ENCODE measurements at places on chromosomes 7 and 10.

DNA sequence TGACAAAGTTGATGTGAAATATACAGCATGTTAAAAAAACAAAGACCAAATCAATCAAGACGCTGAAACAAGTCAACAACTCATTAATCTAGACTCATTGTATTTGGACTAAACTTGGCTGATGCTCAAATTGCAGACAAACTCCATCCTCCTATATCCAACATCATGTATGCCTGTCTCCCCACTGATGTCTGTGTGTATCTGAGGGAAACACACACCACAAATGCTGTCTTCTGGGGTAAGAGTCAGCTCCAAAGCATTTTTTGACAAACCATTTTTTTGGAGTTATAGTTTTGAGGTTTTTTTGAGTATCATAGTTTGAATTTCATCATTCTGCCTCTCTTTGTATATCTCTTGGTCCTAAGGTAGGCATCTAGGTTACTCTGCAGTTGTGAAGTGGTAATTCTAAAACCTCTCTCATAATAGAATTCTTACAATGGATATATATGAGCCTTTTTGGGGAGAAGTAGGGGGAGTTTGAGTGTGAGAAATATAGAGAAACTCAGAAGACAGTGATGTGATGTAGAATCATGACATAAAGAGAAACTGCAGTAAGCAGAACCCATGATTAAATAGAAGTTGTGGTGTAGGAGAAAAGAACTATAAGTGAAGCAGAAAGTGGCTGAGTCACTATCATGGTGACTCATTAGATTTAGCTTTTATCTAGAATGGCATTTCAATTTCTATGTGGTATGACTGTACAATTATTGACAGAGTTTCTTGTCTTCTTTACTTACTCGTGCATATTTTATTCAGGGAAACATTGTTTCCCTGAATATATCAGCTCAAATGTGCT, 1531.1 kb upstream of the LRRTM3 start:
- DNase-seq = no peak

- DNase-seq = no peak
These were observed 159.1 kb downstream of the GFRA1 start for GRCh38 chr10:116113721-116114501.

- no peak for DNase-seq
These were observed 7.2 kb downstream of the ADCY1 start for GRCh38 chr7:45581271-45581780.

DNA sequence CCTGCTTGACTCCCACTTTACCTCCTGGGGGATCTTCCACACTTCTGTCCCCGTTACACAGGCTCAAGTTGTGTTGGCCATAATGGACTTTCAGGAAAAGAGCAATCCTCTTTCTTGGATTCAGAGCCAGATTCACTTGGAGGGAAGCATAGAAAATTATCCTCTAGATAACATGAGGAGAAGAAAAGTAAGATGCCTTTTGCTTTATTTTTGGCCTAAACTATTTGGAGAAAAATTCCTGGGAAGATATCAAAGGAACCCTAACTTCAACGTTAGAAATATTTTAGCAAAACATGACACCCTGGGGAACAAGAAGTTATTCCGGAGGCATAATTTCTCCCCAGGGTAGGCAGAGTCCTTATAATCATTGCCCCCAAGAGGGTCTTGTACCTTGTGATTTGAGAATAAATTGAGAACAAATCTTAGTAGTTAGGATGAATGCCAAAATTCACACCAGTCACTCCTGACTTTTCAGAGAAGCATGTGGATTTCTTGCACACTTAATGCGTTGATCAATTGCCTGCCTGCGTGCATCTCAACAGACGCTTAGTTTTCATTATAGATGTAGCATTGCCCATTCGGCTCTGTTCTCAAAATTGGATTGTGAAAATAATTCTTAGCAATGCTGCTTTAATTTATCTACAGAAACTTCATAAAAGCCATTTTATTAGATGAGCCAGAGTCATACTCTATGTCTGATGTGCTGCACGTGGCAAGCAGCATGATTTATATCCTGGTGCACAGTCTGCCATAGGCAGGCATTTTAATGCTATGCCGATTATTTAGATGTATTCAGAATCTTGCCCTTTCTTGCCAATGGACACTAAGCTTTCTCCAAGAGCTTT, 224.4 kb downstream of the C7orf25 start:
- DNase-seq = no peak

DNA sequence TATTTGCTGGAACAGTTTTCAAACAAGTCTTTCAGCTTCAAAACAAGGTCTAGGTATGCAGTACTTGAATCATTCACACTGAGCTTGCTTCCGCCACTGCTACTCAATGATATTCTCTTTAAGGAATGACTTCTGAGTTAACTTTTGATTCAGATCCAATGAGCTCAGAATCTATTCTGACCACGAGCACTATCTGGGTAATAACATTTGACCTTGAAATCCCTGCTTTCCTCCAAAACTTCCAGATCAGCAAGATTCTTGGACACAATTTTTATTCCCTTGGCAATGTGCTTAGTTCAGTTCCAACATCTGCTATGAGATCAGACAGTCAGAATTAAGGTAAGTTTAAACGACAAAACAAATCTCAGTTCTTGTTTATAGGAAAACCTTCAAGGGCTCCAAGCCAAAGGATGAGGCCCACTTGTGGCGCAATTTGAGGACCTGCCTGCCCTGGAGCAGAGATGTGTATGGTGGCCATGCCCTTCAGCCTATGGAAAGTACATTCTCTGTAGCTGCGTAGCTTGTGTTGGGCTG, 87.2 kb downstream of the RNF216 start:
- no peak for DNase-seq

All from NCI-H187 (cell line).